Right ventricle myocardium superior (tissue), 1 donor: ENCODE measurements at places on chromosomes 12 and 14. TPM values are rescaled to one million over a fixed set of nuclear protein-coding genes. Genes with fewer than 3 reads are reported as not detected.

GRCh38 chr12:58425481-58426392, 484.4 kb downstream of the ATP23 start:
- peak; percentile 49 for DNase-seq

The KCNJ8 gene
- total RNA-seq = 53.5 TPM

DNA sequence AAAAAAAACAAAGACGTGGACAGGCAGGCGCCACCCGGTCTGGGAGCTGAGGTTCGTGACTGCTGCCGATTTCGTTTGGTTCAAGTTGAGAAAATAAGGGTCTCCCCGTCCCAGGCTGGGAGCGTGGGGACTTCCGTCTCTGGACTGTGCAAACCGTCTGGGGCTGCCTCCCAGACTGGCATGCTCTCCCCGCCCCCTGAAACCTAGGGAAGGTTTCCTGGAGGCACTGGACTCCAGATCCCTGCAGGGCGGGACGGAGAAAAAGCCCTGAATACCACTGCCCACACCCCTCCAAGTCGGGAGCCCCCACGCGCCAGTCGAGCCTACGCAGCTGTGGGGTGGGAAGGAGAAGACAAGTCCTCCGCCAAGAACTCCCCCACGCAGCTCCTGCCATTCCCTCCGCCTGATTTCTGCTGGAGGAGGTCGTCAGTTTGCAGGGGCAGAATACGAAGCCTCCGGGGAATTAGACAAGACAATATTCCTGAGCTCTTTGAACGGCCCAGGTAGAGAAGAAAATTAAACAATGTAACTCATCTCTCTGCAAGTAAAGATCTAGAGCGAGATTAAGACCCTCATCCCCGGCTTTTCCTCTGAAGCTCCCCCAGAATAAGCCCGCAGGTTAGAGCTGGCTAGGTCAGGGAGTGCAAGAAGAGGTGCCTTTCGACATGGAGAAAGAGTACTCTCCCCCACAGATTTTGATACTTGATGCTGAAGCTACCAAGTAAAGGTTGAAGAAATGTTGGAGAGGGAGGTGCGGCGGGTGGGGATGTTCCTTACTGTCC, 10.4 kb upstream of the HOXC13 start:
- DNase-seq = no peak

DNA sequence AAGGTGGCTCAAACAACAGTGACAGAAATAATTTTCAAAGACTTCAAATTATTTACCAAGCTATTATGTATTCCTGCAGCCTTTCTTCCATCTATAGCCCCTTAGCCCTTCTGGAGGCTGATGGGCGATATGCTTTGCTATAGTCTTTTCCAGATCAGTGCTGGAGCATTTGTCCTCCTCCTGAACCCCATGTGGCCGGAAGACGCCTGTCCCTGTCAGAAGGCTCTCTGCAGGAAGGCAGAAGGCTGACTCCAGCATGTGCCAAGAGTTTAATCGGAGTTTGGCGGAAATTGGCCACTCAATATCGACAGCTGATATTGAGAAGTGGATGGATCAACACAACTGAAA, 49.3 kb upstream of the MAX start:
- DNase-seq = no peak

The HOXC12 gene
- not detected for total RNA-seq

The PPP4R4 gene
- not detected for total RNA-seq

The MFAP5 gene
- 45.9 TPM for total RNA-seq

DNA sequence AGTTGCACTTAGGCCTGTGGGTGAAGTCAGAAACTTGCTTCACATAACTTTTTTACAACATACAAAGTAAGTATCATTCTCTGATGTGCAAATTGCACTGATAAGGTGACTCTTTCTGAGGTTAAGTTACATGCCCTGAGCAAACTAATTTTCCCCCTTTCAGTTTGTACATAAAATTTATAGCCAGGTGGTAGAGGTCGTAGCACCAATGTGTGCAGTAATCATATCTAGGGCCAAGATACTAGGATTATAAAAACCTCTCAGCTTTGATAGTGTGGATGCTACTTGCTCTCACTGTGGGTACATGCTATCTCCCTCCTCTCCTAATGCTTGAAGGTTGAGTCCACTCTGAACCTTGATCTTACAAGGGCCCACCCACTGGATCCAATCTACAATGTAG, 130.7 kb upstream of the CPNE8 start:
- DNase-seq = no peak

The MANSC4 gene
- total RNA-seq = not detected

- peak; percentile 85 for DNase-seq
Observed at GRCh38 chr14:50045039-50045711, 71.2 kb downstream of the VCPKMT start.

DNA sequence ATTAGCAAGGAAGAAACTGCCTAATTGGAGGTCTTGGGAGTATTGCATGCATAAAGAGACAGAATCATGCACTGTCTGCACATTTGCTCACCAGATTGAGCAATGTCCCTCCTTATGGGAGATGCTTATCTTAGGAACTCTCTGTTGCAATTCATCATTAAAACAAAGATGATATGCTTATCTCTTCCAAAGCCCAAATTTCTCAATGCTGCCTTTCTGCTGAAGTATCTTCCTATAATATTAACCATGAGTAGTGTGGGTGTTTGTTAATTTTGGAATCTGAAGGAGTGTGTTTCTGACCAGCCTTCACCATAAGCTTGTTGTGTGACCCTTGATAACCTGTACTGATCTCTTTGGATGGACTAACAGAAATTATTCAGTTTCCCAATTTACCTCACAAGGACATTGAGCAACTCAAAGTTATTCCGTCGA, 1257.6 kb upstream of the FLRT2 start:
- DNase-seq = no peak

GRCh38 chr14:64098120-64098519, 196.1 kb downstream of the ESR2 start:
- DNase-seq = no peak

- no peak for DNase-seq
Observed at GRCh38 chr12:39417916-39418315, 25.0 kb downstream of the KIF21A start.

GRCh38 chr12:65895759-65896656, 71.7 kb downstream of the HMGA2 start:
- no peak for DNase-seq

The RNASE7 gene
- not detected for total RNA-seq

DNA sequence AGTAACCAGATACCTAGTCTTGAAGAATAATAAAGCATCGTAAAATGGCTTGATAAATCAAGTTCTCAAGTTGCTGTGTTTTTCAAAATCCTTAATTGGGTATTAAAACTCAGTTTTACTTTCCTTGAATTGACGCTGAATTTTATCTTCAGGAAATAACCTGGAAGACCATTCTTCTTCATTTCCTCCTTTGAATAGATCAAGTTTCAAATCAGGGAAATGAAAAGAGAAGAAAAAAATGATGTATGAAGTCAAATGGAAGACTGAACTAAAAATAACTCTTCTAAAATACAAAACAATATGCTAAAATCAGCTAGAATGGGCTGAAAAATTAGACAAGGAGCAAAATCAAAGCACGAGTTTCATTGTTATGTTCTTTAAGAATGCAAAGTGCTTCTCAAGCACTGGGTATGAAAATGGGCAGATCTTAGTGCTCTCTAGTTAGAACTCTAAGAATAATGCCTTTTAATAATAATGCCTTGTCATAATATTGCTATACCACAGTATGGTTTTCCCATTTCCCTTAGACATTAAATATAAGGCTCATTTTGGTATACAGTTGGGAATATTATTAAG, 54.6 kb upstream of the CLEC14A start:
- no peak for DNase-seq

DNA sequence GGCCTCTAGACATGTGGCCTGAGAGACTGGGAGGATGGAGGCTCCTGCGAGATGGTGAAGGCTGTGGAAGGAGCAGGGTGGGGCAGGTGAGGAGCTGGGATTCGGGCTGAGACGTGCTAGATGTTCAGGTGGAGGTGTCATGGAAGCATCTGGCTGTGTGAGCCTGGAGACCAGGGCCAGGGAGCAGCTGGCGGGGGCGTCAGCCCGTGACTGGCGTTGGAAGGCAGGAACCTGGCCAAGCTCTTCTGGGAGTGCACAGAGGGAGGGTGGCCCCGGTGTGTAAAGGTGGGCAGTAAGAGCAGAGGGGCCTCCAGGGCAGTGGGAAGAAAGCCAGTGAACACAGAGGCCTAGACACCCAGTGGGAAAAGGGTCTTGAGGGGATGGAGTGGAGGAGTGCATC, 55.1 kb upstream of the RD3L start:
- DNase-seq = no peak

The BIN2 gene
- total RNA-seq = 1.5 TPM

DNA sequence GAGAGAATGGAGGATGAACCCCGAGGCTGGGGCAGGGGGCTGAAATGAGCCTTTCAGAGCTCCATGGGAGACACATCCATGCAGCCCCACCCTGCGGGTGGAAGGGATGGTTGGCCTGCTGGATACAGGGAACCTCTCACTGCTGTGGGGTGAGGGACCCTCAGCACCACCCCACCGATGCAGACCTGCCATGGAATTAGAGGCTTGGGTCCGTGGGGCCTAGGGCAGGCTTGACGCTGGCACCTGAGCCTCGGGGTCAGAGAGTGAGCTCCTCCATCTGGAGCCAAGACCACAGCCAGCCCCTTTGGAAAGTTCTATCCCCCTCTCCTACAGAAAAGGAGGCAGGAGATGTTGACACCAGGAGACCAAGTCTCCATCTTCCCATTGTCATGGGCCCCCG, 7.4 kb upstream of the KRT74 start:
- no peak for DNase-seq

GRCh38 chr12:67523538-67523937, 125.0 kb upstream of the DYRK2 start:
- no peak for DNase-seq

The CEP128 gene
- 3.9 TPM for total RNA-seq

GRCh38 chr14:68278576-68279436, 459.2 kb downstream of the RAD51B start:
- DNase-seq = no peak

- DNase-seq = no peak
Observed at GRCh38 chr14:52007637-52008036, 18.3 kb downstream of the RTRAF start.
